GM10248 (cell line): ENCODE measurements at places on chromosomes 5 and 9.

DNA sequence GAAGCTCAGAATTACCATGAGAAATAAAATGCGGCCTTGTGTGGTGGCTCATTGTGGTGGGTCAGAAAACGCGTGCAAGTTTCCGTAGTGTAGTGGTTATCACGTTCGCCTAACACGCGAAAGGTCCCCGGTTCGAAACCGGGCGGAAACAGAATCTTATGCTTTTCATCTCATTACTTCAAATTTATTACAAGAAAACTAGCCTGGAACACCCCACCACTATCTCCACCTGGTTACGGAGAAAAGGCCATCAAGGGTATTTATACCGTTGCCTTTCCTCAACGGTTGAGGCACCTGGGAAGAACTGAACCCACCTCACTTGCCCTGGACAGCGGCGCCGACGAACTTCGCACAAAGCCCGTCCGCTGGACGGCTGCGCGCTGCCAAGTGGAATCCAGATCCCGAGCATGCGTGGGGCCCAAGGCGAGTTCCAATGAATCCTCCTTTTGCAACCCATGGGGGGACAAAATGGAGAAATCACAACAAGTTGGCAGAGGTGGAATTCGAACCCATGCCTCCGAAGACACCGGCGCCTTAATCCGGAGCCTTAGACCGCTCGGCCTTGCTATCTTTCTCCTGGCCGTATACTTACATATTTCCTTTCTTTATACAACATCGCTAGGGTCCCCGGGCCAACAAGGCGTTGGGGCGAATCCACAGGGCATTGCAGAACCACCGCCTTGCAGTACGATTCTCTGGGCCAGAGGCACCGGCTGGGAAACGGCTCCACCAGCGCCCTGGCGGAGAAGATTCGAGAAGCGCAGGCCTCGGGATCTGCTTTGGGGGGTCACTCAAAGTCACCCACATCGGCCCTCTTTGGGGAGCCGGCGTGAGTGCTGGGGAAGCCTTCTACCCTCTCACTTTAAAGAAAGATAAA lies 16.9 kb downstream of the OR2V2 start:
- DNase-seq = no peak

GRCh38 chr5:123855609-123856008 lies 343.6 kb downstream of the CSNK1G3 start:
- DNase-seq = no peak

DNA sequence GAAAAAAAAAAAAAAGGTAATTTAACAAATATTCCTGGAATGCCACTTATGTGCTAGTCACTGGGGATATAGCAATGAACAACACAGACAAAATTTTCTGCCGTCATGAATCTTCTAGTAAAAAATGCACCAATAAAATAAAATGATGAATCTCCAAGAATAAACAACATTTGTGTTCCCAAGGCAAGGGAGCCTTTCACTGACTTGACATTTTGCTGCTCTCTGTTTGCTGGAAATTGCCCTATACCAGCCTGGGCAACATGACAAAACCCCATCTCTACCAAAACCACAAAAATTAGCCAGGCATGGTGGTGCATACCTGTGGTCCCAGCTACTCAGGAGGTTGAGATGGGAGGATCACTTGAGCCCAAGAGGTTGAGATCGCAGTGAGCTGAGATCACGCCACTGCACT lies 64.5 kb upstream of the ERBIN start:
- DNase-seq = no peak

DNA sequence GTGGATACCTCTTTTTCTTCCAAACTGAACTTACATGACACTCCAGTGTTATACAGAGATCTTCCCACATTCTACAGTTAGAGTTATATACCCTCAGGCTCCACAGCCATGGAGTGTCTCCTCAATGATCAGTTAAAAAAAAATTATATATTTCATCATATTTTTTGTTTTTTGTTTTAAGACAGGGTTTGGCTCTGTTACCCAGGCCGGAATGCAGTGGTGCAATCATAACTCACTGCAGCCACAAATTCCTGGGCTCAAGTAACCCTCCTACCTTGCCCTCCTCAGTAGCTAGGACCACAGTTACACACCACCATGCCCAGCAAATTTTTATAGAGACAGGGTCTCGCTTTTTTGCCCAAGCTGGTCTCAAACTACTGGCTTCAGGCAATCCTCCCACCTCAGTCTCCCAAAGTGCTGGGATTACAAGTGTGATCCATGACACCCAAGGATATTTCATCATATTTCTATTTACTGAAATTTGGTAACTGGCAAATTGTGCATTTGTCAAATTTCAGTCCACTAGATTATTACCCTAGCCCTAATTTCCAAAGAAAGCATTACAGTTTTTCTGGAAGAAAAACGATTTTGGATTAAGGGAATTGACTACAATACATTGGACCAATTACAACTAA lies 18.1 kb upstream of the SCAI start:
- no peak for DNase-seq

GRCh38 chr9:130235558-130236435 lies 29.8 kb upstream of the HMCN2 start:
- peak; percentile 77 for DNase-seq

GRCh38 chr9:101639311-101639710 lies 44.5 kb upstream of the PPP3R2 start:
- no peak for DNase-seq

DNA sequence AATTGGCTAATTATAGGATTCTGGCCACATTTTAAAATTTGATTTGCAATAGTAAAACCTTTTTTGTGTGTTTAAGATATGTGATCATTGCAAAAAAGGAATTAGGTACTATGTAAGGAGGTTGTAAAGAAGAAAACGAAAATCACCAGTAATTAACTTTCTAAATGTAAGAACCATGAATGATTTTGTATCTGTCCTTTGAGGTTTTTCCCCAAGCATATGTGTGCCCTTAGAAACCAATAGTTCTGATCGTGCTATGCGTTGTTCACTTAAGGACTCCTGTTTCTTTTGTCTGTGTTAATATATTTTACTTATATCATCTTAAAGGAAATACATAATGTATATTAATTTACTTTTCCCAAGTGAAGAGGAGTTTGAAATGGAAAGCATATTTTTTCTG lies 410.2 kb downstream of the PSAT1 start:
- DNase-seq = no peak

- DNase-seq = no peak
Measured at GRCh38 chr9:22990349-22990748, 543.7 kb downstream of the DMRTA1 start.

DNA sequence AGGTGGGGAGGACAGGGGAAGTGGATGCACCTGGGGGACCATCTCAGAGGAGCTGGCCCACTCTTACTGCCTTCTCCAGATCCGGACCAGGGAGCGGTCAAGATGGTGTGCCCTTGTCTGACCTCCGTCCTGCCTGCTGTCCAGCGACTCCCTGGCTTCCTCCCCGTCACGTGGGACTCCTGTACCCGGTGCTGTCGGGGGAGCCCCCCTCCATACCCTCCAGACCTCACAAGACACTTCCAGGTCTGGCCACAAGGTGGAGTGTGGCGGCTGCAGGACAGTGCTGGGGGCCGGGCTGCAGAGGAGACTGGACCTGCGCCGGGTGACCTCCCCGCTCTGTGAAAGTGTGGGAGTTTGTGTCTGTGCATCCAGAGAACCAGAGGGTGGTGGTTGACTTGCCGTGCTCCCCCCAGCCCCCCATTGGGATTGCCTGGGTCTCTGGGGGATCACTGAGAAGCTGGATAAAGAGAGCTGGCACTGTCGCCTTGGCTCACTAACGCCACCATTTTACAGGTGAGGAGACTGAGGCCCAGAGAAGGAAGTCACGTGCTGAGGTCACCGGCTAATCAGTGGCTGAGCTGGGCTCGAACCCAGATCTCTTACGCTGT lies 1.9 kb upstream of the CRB2 start:
- DNase-seq = peak; percentile 85

- DNase-seq = no peak
Measured at GRCh38 chr9:96209407-96210271, 92.3 kb downstream of the HSD17B3 start.

- DNase-seq = no peak
Measured at GRCh38 chr5:2847608-2848007, 96.1 kb upstream of the IRX2 start.

GRCh38 chr5:5422819-5423515 lies 490 bp downstream of the ICE1 start:
- no peak for DNase-seq
